ENCODE measurements at places on chromosomes 5 and 9.

DNA sequence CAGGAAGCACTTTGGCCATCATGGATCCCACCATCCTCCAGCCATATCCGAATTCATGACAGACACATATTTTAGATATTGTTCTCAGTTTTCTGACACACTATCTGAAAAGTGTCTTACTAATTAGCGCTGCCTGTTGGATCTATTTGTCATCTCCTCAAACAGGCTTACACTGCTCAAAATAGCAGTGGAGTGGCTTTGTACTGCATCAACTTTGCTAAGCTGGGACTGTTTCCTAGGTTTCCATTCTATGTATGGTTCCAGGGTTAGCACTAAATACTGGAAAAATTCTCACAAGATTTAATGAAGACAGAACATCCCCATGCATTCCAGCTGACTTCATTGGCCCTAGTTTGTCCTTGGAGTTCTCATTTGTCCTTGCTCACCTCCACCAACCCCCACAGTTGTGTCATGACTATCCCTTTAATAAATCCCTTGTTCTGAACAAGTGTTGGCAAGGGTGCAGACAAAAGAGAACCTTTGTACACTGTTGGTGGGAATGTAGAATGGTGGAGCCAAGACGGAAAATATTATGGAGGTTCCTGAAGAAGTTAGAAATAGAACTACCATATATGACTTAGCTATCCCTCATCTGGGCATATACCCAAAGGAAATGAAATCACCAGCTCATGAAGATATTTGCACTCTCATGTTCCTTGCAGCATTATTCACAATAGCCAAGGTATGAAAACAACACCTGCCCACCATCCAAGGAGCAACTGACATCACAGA lies 136.5 kb upstream of the RAI14 start:
- no peak for DNase-seq

- no peak for DNase-seq
Measured at GRCh38 chr5:115333164-115333563, 36.7 kb upstream of the CCDC112 start.

DNA sequence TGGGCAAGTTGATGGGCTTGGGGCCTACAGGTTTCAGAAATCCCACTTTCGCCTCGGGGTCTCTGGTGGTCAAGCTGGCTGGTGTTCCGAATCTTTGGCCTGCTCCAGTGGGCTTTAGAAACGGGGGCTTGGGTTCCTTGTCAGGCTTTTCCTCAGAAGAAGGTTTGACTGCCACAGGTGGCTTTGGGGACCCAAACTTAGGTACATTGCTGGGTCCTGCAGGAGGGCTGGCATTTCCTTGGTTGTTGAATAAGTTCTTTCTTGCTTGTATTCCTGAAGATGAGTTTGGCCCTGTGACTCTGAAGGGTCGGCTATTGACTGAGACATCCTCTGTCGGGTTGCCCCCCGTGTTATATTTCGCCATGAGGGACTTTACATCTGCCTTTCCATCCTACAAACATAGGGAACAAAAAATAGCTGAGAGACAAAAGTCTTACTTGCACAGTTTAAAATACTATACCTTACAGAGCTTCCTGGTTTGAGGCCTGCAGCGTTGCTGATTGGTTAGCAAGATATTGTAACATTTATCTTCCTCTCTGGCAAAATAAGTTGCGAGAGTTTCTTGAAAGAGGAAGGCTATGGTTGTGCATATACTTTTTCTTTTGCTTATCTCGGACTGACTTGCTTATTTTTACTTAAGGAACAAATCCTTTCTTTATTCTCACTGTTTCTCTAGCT lies 16.6 kb downstream of the FYB1 start:
- no peak for DNase-seq

- DNase-seq: no peak
Measured at GRCh38 chr5:155587458-155587857, 573.9 kb downstream of the KIF4B start.

DNA sequence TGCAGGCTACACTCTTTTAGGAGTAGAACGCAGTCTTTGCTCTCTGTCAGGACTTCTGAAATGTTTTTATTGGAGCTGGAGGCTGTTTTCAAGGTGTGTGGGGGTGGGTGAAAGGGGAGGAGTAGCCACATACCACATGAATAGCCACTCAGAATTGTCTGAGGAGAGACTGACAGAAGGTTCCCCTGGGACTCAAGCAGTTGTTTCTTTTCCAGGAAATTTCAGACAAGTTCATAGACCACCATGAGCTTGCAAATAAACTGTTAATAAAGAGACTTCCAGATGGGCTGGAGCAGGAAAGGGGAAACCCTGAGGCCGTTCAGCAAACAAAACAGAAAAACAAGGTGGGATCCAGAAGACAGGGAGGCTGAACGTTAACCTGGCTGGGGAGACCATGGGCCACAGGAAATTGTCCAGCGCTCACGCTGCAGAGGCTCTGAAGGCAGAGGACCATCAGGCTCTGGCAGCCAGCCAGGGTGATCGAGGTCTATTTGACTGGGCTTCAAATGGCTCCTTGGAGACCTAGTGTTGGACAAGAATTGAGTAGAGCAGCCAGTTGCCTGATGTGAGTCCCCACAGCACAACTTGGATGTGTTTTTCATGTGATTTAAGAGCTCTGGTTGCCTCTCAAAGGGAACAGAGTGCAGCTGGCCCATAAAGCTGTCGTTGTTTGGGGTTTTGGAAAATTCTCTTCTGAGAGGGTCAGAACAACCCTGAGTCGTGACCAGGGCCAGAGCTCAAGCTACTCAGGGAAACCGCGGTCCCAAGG lies 159.2 kb upstream of the RAI14 start:
- DNase-seq: no peak

All from stimulated activated naive CD8-positive, alpha-beta T cell treated with anti-CD3 and anti-CD28 coated beads, Interleukin-15, Interleukin-2, amounts not matched to agents 100 U/mL and 50 U/mL, for 24 hours (primary cell).